Urinary bladder (tissue), 4 donors: ENCODE measurements at places on chromosomes 16 and 17. TPM values are rescaled to one million over a fixed set of nuclear protein-coding genes. Genes with fewer than 3 reads are reported as not detected.

GRCh38 chr16:82814059-82814458 is 187.3 kb downstream of the CDH13 start:
- DNase-seq: no peak

DNA sequence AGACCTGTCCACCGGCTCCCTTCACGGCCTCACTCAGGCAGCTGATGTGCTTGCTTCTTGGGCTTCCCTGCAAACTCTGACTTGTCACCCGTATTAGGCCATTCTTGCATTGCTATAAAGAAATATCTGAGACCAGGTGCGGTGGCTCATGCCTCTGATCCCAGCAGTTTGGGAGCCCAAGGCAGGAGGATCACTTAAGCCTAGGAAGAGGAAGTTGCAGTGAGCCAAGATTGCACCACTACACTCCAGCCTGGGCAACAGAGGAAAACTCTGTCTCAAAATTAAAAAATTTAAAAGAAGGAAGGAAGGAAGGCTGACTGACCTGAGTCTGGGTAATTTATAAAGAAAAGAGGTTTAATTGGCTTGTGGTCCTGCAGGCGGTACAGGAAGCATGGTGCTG is 17.0 kb downstream of the SOST start:
- no peak for DNase-seq

DNA sequence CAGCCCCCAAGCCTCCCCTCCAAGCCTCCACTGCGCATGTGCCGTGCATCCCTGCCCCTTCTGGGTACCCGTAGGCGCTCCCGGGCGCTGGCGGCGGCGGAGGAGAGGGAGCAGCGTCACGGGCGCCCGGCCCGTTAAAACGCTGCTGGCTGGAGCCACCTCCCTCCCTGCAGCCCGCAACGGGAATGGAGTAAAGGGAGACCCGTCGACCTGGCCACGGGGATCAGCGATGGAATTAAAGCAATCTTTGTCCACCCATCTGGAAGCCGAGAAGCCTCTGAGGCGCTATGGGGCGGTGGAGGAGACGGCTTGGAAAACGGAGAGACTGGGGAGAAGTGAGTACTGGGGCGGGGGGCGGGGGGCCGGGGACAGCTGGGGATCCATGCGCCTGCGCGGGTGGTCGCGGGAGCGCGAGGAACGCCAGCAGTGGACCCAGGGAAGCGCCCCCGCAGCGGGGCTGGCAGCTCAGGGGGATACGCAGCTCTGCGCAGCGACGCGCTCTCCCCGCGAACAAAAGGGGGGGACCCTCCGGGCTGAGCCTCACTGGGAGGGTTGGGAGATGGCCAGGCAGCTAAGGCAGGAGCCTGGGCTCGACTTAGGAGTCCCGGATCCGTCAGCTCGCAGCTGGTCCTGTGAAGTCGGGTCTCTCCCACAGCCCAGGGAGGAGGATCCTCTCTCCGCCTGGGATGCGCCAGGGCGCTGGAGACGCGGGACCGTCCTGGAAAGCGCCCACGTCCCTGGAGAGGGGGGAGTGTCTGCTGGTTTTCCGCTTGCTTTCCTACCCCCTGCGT is at the start of gene BMERB1:
TSS of gene BMERB1 (plus strand) at position 164 of the 791 bp plus-strand sequence. CDS start at position 230, 66 bp downstream.
- DNase-seq: peak; percentile 45

GRCh38 chr16:79089735-79090284 is 510.7 kb downstream of the MAF start:
- DNase-seq: no peak

GRCh38 chr17:2852729-2853282 is 56.6 kb downstream of the RAP1GAP2 start:
- no peak for DNase-seq

GRCh38 chr16:75189638-75190245 is 17.2 kb downstream of the CTRB2 start:
- DNase-seq: no peak

DNA sequence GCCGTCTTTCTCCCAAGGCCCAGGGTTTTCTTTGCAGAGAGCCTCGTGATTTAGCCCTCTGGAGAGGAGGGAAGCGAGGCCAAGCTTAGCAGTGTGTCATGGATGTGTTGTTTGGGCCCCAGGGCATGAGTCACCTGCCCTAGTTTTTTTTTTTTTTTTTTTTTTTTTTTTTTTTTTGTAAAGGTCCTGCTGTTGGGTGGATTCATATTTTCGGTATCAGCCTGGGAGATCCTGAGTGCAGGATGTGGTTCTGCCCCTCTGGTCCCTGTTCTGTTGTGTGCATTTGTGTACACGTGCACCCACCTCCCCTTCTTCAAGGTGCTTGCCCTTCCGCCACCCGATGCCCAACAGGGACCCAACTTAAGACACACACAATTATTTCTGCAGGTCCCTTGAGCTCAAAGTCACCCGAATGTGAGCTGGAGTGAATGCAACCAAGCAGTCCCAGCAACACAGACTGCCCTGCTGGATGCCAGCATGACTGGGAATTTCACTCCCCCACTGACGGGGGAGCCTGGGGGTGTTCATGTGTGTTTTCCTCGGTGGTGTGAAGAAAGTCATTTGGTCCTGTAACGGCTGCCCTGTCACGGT is 265.8 kb upstream of the TNRC6C start:
- no peak for DNase-seq

GRCh38 chr17:79573196-79573896 is 37.5 kb downstream of the RBFOX3 start:
- no peak for DNase-seq

- DNase-seq: no peak
These were observed 236.8 kb downstream of the IRX3 start for GRCh38 chr16:54049591-54050458.

GRCh38 chr16:50261707-50262235 is 4.6 kb upstream of the ADCY7 start:
- DNase-seq: no peak

- no peak for DNase-seq
These were observed 13.2 kb downstream of the JPT2 start for GRCh38 chr16:1691276-1691675.

The NPW gene
- polyA plus RNA-seq: 0.08 TPM

The CACNG3 gene
- not detected for polyA plus RNA-seq

The CARD14 gene
- 1.2 TPM for polyA plus RNA-seq

The MFAP4 gene
- 1,046 TPM for polyA plus RNA-seq
